ENCODE measurements at places on chromosomes 7 and 10.

DNA sequence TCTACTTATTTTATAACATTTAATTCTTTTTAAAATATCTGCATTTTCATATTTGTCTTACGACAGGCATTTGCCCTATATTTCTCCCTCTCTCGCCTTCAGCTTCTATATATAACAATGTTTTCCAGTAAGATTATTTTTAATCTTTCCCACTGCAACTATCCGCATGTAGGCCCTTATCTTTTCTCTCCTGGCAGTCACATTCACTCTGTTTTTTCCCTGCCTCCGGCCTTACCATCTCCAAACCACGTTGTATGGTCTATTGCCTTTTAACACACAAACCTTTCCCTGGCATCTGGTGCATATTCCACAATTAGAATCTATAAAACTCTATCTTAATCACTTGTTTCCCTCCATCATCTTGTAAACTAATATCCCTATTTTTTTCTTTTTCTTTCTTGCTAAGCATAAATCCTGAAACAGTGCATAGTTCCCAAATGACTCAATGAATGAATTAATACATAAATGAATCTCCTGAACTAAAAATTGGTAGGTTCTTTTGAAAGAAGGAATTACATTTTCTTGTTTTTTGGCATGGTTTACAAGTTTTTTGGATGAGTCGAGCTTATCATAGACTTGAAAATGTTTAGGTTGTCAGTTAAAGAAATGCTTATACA lies 173.2 kb downstream of the SEMA3A start:
- no peak for DNase-seq

DNA sequence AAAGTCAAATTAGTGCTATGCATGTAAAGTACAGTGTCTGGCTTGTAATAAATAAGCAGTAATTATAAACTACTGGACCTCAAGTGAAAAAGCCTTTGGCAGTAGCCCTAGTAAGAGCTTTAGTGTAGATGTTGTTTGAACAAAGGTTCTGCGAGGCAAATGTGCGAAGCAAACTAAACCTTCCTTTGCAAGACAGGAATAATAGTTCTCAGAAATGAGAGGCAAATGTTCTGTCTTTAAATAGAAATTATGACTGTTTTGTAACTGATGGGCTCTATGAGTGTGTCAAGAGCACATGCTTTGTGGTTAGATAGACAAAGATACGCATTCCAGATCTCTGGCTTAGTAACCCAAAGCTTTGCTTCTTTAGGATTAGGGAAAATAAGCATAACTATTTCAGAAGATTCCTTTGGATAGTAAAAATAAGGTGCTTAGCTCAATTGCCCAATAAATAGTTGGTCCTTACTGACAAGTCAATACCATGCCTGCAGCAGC lies 169.2 kb upstream of the CDC14C start:
- no peak for DNase-seq

DNA sequence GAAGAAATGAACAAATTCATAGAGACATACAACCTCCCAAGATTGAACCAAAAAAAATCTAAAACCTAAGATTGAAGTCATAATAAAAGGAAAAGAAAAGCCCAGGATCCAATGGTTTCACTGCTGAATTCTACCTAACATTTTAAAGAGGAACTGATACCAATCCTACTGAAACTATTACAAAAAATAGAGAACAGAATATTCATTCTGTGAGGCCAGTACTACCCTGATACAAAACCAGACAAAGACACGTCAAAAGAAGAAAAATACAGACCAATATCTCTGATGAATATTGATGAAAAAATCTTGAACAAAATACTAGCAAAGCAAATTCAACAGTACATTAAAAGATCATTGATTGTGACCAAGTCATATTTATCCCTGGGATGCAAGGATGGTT lies 128.5 kb upstream of the STEAP1 start:
- no peak for DNase-seq

- DNase-seq: no peak
Measured at GRCh38 chr10:25828475-25828874, 105.6 kb upstream of the MYO3A start.

DNA sequence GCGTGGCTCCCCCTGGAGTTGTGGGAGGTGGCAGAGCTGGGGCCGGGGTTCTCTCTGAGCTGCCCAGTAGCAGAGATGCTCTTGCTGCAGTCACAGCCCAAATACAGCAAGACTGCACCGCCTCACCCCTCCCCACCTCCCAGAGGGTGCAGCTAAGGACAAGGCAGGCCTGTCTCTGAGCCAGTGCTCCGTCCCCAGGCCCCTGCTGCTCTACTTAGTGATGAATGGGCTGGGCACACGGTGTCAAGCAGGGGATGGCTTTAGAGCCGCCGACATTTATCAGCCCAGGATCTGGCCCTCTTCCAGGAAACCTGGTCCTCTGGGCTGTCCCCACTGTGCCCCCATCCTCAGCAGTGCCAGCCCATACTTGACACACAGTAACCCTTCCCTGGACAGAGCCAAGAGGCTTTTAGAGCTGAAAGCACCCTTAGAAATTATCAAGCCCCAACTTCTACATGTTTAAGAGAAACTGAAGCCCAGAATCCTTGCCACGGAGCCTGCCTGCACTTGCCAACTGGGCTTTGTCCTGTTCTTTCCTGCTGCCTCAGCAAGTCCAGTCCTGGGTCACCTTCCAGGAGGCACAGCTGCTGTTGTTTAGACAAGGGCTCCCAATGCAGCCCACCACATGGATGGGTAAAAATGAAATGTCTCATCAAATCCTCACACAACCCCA lies 137.1 kb upstream of the UNC5B start:
- no peak for DNase-seq

DNA sequence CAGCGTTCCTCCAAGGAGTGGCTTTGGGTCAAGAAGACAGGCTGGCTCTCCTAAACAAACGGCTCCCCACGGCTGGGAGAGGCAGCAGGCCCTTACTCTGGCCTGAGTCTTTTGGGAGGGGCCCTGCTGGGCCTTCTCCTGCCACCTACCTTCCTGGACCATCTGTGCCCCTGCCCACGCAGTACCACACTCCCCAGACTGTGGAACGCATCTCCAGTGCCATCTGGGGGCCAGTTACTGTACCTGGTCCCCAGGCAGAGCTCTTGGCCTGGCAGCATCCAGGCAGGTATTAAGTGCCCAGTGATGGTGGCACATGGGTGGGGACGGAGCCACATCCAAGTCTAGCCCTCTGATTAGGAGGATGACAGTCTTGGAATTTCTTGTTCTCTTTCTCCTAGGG lies 14.4 kb downstream of the ALKBH4 start:
- peak; percentile 22 for DNase-seq

DNA sequence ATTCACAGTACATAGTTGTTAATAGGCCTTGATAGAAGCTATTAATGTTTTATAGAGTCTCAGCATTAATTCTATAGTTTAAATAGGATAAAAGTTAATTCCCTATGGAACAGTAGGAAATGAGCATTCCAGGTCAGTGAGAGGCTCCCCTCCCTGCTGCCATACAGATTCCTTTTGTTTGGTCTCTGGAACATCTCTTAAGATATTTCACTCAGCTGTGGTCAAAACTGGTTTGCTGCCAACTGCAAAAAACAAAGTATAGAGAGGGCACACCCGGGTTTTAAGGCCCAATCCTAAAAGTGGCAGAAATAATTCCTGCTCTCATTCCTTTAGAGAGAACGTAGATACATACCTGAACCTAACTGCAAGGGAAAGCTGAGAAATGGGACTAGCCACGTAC lies 51.3 kb downstream of the MDFIC start:
- no peak for DNase-seq

GRCh38 chr10:843703-844102 lies 87.8 kb downstream of the LARP4B start:
- no peak for DNase-seq

- DNase-seq: no peak
Measured at GRCh38 chr10:76959111-76959510, 678.5 kb downstream of the KCNMA1 start.

DNA sequence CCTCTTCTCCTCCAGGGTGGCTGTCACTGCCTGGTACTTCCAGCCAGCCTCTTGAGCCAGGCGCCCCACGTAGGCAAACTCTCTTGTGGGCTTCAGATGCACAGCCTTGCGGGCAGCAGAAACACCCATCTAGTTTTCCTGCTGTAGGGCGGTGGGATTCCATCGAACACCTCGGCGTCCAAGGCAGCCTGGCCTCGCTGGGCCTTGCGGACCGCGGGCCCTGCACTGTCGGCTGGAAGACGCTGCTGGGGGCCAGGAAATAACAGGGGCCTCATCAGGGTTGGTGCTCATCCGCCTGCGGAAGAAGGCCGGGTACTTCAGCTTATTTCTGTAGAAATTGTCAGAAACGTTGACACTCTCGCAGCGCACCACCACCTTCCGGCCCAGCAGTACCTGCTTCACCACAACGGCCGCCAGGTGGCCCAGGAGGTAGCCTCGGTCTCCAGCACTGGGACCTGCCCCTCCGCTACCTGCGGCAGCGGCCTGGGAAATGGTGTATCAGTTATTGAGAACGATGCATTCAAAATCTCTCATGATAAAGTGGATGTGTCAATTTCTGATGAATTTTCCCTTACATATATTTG lies 61.1 kb downstream of the WDFY4 start:
- no peak for DNase-seq

DNA sequence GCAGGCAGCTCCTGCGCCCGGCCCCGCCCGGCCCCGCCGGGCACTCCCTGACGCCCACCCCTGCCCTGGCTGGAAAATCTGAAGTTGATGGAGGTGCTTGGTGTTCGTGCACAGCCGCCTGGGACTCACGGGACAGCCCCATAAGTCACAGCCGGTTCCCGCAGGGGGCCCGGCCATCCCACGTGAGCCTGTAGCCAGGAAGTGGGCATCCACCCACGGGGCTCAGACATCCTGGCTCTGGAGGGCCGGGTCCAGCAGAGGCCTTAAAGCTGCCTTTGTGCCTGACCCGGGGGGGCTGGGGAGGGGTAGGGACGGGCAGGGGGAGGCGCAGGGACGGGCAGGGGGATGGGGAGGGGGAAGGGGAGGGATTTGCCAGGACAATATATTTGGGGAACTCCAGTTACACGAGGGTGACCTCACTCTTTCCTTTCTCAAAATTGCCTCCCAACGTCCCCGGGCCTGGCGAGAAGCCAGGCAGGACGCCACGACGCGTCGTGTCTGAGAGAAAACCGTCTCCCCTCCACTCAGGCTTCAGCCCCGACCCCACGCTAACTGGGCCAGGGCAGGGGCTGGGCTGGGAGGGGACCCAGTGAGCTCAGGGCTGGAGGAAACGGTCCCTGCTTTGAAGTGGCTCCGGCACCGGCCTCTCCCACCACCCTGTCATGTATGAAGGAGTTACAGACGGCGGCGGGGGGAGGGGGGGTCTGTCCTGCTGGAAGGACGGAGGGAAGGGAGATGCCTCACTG lies 82.1 kb upstream of the PDGFA start:
- peak; percentile 68 for DNase-seq

DNA sequence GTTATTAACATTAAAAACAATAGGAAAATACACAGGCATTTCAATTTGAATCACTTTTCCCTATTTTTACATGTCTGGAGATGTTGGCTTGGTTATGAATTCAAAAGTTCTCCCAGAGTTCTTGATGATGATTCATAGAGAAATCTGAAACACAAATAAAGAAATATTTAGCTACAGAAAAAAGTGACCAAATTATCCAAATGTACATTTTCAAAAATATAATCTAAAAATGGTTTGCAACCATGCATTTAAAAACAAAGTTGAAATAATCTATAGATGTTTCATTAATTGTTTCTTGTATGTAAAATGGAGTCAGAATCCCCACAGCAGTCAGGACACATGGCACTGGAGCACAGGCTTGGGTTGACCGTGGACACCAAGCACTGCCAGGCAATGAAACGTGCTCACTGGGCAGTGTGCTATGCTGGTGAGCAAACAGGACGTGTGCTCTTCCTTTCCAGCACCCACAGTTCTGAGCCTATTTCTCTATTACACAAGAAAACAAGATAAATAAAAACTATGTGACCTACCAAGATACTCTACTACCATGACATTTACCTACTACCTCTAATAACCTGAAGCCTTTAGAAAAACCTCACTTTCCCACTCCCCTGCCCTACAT lies 44.1 kb upstream of the PTPRN2 start:
- no peak for DNase-seq

DNA sequence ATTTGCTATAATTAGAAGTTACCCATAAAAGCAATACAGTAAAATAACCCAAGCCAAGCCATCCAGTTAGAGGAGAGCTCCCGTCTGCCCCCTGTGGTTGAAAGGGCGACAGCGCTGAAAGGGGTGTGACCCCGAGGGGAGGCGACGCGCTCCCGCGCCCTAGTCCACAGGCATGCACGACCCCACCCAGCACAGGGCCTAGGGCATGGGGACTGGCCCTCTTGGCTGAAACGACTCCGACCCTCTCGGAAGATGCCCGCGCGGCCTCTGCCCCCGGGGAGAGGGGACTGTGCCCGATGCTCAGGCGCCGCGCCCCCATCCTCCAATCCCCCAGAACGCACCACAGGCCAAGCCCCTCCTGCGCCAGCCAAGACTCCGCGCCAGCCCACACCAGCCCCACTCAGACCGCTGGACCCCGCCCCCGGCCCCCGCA lies 64.0 kb downstream of the CSGALNACT2 start:
- no peak for DNase-seq

DNA sequence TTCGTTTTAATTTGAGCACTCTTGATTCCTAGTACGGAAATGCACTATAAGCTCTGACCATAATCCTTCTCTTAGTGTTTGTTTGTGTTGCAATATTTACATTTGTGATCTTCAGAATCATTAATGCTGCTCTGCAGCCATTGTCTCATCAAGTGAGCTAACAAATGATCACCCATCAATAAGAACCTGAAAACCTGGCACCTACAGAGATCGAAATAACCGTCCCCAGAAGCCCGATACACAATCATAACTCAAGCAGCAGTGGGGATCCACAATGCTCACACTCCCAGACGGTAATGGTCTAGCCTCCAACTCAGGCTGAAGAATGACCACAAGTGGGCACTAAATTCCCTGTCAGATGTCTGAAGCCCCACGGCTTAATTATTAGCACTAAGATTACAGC lies 156.0 kb upstream of the NFE2L3 start:
- DNase-seq: no peak

GRCh38 chr7:99112097-99112496 lies 31.8 kb downstream of the SMURF1 start:
- DNase-seq: no peak

DNA sequence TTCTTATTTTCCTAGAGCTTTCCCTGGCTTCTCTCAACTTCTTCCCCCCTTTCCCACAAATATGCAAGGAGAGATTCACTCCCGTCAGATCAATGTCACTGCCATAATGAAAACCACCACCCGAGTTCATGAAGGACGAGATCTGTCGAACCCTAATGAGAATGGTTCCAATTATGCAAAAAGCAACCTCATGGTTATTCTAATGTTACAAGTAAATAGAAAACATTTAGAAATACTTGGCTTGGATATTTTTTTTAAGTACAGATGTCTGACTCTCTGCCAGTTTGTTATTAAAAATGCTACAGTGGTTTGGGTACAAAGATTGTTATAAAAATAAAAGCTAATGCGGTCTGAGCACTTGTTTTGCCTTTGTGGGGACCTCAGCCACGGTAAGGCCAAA lies 25.9 kb upstream of the EMX2 start:
- DNase-seq: no peak

GRCh38 chr10:56139405-56139804 lies 221.7 kb downstream of the ZWINT start:
- no peak for DNase-seq

GRCh38 chr7:77843194-77843593 lies 44.6 kb downstream of the PHTF2 start:
- no peak for DNase-seq
